ENCODE measurements at places on chromosomes 16 and 17.

GRCh38 chr16:15708096-15708495 lies 58.1 kb downstream of the NDE1 start:
- DNase-seq: peak; percentile 92

DNA sequence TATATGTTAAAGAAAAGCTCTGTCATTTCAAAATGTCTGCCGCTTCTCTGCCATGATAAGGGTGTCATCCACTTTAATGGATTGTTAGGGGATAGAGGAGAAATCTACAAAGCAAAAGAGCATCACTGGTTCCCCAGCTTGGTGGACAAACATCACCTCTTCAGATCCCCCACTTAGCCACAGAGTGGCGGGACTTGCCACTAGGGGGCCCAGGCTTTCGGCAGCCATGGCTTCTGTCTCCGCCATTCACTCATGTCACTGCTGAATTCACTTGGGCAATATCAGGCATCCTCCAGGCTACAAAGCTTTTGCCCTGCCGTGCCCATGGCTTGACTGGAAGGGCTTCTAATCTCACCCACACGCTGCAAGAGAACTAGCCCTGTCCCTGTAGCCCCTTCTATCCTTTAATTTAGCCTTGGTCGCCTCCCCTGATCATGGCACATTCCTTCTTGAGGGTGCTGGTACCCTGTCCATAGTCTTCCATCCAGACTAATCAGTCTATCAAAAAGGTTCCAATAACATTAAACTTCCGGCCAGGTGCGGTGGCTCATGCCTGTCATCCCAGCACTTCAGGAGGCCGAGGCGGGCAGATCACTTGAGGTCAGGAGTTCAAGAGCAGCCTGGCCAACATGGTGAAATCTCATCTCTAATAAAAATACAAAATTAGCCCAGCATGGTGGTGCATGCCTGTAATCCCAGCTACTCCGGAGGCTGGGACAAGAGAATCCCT lies 34.7 kb downstream of the SBK1 start:
- DNase-seq: peak; percentile 27

DNA sequence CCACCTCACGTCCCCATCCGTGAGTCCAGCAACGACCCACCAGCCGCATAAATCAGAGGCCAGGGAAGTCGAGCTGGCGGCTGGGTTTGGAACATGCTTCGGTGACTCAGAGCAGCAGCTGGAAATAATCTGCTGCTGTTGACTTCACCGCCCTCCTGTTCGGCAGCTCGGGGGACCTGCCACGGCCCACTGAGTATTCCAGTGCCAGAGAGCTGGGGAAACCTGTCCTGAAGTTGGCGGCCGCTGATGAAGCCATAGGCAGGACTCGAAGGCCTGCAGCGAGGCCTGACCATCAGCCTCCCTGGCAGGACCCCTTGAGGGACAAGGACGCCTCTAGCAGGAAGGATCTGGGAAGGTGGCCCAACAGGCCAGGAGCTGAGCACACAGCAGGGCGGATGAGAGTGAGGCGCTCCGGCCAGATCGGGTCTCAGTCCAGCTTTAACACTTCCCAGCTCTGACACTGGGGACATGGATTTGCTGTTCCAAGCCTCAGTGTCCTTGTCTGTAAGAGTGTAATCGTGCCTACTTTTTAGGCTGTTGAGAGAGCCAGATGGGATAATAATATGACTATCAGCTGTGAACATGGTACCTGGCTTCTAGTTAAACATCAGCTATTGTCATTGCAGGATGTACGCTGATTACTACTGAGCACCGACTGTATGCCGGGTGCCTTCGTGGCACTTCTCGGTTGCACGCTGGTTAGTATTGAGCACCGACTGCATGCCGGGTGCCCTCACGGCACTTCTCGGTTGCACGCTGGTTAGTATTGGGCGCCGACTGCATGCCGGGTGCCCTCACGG lies 50.4 kb upstream of the CIBAR2 start:
- no peak for DNase-seq

- peak; percentile 96 for DNase-seq
Measured at GRCh38 chr17:56786989-56787482, 46.7 kb downstream of the C17orf67 start.

DNA sequence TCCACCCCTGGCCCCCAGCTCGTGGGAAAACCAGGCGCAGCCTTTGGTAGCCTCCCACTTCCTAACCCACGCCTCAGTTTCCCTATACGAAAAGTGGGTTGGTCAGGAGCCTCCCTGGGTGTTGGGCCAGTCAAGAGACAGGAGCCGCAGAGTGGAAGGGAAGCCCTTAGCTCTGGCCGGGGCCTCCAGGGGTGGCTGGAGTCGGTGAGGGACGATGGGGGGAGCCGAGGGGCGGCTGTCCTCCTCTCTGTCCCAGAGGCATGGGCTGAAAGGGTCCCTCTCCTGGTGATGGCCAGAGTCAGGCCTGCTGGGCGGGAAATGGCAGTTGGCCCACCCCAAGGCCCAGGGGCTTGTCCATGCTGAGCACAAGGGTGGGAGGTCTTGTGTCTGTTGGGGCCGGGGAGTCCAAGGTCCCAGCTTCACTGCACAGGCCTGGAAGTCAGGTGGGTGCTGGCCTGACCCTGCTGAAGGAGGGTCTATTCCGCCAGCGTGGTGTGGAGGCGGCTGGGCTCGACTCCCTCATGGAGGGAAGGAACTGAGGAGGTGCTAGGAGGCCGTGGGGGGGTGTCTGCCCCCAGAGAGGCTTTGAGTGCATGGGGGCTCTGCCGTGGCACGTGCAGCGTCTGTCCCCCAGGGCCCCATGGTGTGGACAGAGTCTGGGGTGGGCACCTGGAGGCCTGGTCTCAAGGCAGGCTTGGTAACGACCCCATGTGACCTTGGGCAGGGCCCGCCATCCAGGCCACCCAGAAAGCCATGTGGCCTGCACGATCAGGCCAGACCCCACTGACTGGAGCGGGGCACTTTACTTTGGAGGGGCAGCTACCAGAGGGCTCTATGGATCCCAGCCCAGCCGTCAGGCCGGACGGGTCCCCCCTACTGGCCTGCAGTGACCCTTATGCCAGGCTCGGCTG lies 1.1 kb downstream of the SLC16A3 start:
- no peak for DNase-seq

DNA sequence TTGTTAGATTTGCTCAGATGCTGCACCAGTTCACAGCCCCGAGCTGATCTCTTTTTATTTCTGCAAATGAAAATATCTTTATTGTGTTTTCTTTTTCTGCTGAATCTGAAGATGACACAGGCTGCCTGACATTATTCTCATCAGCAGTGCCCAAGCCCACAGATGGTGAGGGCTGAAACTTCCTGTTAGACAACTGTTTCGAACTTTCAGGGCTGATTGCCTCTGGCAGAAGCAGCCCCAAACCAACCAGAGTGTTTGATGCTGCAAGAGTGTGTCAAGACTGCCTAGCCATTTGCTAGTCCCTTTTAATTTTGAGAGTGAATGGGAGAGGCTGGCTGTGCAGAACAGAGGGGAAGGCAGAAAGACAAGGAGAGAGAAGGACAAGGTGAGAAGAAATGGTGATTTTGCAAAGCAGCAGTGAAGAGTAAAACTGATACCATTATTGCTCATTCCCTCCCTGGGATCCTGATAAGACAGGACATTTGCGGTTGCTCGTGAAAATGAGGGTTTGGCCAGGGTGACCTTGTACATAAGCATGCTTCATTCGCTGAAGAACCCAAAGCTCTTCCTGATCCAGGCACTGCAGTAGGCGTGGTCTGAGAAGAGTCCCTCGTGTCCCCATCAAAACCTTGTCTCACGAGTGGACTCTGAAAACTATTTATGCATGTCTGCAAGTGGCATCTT lies 77.2 kb downstream of the TMEM114 start:
- no peak for DNase-seq

DNA sequence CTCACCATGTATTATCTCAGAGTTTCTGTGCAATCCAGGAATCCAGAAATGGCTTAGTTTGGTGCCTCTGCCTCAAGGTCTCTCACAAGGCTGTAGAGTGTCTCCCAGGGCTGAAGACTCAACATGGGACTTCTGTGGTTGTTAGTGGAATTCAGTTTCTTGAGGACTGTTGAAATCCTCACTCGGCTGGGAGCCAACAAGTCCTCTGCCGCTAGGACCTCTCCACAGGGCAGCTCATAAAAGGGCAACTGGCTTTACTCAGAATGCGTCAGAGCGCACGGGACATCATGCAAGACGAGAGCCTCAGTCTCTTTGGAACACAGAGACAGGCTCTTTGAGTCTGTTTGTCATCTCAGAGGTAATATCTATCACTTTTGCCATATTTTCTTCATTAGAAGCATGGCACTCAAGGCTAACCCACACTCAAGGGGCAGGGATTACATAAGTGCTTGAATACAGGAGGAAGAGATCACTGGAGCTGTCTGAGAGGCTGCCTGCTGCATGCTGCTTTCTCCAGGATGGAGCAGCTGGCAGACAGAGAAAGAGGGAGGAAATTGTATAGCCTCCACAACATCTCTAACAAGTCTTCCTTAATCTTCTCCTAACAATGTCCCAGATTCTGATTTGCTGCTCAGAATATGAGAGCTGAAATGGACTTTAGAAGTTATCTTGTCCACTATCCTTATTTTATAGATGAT lies 97.5 kb upstream of the ASIC2 start:
- DNase-seq: no peak

DNA sequence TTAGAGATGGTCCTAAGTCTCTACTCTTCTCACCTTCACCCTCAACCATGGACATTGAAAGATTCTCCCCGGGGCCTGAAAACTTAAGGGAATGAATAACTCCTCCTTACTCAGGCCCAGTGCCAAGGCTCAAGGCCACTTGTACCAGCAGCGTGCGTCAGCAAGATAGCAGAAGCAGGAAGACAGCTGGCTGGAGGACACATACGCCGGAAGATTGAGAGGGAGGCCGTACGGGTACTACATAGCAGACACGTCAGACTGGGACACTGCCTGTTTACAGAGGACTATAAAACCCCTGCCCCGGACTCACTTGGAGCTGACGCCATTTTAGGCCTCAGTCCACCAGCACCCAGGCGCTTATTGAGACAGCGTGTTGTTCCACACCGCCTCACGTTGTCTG lies 75.8 kb upstream of the MED13 start:
- DNase-seq: no peak

GRCh38 chr16:31284926-31285325 lies 25.2 kb downstream of the ITGAM start:
- DNase-seq: no peak

DNA sequence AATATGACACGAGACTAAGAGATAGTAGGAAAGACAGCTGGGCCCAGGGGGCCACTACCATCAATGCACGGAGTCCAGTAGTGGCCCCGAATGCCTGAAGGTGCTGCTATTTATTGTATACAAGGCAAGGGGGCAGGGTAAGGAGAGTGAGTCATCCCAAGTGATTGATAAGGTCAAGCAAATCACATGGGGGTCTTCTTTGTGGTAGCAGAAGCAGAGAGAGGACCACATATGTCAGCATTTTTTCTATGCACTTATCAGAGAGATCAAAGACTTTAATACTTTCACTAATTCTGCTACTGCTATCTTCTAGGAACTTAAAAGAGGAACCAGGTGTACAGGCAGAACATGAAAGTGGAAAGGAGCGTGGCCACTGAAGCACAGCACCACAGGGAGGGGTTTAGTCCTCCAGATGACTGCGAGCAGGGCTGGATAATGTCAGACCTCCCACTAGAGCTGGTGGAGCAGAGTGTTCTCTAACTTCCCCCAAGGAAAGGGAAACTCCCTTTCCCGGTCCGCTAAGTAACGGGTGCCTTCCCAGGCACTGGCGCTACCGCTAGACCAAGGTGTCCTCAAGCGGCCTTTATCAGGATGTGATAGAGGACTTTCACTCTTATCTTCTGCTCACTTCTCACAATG lies 26.4 kb upstream of the ARL4D start:
- no peak for DNase-seq

- DNase-seq: no peak
Measured at GRCh38 chr17:68801335-68802247, 153.6 kb downstream of the ABCA8 start.

DNA sequence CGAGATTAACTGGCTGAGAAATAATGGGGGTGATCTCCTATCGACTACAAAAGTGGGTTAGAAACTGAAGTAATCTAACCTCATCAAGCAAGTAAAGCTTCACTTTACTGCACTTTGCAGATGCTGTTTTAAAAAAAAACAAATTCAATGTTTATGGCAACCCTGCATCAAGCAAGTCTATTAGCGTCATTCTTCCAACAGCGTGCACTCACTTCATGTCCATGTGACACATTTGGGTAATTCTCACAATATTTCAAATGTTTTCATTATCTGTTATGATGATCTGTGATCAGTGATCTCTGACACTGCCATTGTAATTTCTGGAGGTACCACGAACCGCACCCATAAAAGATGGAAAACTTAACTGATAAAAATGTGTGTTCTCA lies 70.8 kb downstream of the KANSL1 start:
- DNase-seq: no peak

GRCh38 chr16:77767211-77767610 lies 21.2 kb upstream of the VAT1L start:
- peak; percentile 66 for DNase-seq

DNA sequence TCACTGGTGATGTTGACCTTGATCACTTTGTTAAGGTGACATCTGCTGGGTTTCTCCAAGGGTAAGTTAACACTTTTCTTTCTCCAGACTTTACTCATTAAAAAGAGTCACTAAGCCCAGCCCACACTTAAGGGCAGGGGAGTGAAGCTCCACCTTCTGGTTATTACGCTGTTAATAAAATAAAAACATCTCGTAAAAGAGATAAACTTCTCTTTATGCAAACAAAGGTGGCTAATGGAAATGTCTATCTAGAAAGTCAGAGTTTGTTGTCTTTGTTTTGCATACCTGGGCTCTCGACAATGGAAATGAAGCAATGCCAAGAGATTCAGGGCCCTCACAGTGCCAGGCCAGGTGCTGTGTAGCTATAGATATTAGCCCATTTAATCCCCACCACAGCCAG lies 134.4 kb downstream of the ZFHX3 start:
- no peak for DNase-seq

DNA sequence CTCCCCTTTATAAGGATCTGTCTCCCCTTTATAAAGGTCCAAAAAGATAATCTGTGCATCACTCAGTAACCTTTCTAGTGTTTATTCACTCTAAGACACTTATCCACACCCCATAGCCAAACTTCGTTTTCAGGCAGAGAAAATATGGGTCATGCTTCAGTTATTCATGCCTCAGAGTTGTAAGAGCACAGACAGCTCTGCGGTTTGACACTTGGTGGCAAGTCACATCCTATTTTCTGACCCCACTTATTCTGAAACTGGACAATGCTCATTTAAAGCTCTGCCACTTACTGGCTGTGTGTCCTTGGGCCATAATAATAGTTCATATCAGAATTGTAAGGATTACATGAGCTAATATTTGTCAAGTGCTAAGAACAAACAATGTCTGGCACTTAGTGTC lies 2.0 kb upstream of the KRTAP2-1 start:
- DNase-seq: no peak

DNA sequence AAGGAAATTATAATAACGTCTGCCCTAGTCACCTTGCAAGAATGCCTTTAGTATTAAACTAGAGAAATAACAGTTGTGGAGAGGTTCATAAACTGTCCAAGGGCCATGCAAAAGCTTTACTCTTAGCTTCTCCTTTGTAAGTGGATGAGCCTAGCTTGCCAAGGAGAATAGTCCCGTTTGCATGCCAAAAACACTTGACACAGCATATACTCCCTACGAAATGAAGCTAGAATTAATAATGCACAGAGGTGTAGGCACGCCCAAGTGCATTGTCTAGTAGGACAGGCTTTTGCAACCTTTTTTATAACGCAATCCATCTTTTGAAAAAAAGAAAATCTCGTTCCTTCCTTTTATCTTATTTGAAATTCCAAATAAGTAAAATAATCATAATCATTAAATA lies 12.8 kb upstream of the CDRT4 start:
- DNase-seq: no peak

- no peak for DNase-seq
Measured at GRCh38 chr17:70414300-70414699, 245.0 kb downstream of the KCNJ2 start.

All from dermis microvascular lymphatic vessel endothelial cell (primary cell).